Left renal cortex interstitium (tissue), 4 donors: ENCODE measurements at places on chromosomes 13 and 19. TPM values are rescaled to one million over a fixed set of nuclear protein-coding genes. Genes with fewer than 3 reads are reported as not detected.

The F7 gene
- polyA plus RNA-seq = 4.3 TPM

The RDH8 gene
- polyA plus RNA-seq = not detected

The CASP14 gene
- polyA plus RNA-seq = not detected

- no peak for DNase-seq
Observed at GRCh38 chr13:40776681-40777165, 5.7 kb upstream of the MRPS31 start.

- no peak for DNase-seq
Observed at GRCh38 chr13:19058566-19058965, 123.1 kb downstream of the TUBA3C start.

- no peak for DNase-seq
Observed at GRCh38 chr13:82815791-82816190, 1066.5 kb downstream of the SLITRK1 start.

GRCh38 chr13:41615528-41615855, 158.1 kb downstream of the RGCC start:
- DNase-seq = peak; percentile 18

DNA sequence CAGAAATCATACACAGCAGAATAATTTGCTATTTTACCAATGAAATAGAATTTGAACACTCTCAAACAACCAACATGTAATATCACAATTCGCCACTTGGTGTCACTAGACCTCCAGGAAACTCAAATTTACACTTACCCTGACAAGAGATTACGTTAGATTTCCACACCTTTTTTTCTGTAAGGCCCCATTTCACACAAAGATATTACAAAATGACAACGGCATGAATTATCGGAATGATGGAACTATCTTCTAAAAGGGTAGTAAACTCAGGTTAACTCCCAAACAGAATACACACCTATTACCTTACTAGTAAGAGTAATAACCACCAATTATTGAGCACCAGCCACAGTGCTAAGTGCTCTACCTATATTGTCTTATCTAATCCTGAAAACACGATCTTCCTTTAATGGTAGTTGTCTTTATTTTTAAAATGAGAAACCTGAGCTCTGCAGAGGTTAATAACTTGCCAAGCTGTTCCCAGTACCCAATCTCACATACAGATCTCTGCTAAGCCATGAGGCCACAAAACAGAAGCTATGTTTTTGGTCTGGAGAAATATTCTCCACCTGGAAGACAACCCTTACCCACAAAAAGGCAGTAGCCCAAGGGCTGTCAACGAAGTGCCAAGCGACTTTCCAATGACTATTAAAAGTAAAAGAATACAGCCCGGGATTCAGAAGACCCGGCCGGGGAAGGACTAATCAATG, 152.4 kb downstream of the DCLK1 start:
- no peak for DNase-seq

GRCh38 chr13:31204592-31204991, 4.8 kb downstream of the B3GLCT start:
- no peak for DNase-seq

DNA sequence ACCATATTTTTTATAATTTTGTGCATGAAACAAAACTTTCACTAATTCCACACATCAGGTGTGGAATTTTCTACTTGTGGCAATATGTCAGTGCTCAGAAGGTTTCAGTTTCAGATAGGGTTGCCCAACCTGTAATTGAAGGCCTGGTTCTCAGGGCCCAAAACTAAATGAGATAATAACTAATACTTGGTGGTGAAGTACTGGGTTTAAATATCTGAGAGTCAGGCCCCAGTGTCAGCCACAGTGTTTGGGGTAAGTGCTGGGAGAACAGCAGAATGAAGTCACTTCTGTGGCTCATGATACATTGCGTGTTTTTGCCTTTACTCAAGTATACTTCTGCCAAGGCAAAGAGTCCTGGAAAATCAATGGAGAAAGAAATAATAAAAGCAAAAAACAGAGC, 5.6 kb downstream of the SAFB start:
- DNase-seq = no peak

GRCh38 chr19:48926909-48927308, 6.6 kb upstream of the DHDH start:
- DNase-seq = no peak

DNA sequence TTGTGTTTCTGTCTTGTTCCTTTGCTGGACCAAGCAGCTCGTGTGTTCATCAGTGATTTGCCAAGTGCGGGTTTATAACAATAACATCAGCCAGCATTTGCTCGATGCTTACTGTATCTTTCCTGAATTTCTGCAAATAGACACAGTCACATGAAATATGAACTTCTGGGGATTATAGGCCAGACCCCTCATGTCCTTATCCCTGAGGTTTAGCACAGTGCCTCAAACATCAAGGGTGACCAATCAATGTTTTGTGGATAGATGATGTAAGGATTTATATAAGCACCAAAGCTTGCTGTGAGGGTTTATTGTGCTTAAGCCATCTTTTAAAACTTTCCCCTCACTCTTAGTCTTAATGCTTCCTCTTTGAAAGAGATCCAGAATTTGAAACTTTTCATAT, 323.9 kb downstream of the SLC7A1 start:
- DNase-seq = no peak

DNA sequence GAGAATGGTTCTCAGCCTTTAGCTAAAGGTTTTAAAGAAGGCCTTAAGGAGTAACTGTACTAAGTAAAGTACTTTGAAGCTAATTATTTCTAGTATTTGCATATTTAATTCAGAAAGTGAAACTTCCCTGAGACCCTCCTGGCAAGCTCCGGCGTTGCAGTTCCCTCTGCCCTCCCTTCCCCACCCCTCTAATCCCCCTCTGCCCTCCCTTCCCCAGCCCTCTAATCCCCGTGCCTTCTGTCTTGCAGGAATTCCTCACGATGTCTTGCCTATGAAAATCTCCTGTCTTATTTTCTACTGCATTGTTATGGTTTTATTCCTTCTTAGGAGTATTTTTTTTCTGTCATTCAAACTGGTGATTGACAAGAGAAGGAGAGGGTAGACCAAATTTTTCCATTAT, 236.9 kb downstream of the COL4A1 start:
- no peak for DNase-seq
